Lung microvascular endothelial cell (primary cell): ENCODE measurements at places on chromosomes 13 and 19. TPM values are rescaled to one million over a fixed set of nuclear protein-coding genes. Genes with fewer than 3 reads are reported as not detected.

Gene ACP7
- not detected in 2 replicates for total RNA-seq

GRCh38 chr19:19040417-19040816 lies 7.0 kb downstream of the ARMC6 start:
- DNase-seq: peak; percentile 63

Gene RAX2
- not detected in 2 replicates for total RNA-seq

GRCh38 chr19:46849610-46850009 lies 1.0 kb downstream of the AP2S1 start:
- DNase-seq: no peak

Gene ONECUT3
- not detected in 2 replicates for total RNA-seq
